Gastroesophageal sphincter (tissue), 4 donors: ENCODE measurements at places on chromosomes 1 and 21.

DNA sequence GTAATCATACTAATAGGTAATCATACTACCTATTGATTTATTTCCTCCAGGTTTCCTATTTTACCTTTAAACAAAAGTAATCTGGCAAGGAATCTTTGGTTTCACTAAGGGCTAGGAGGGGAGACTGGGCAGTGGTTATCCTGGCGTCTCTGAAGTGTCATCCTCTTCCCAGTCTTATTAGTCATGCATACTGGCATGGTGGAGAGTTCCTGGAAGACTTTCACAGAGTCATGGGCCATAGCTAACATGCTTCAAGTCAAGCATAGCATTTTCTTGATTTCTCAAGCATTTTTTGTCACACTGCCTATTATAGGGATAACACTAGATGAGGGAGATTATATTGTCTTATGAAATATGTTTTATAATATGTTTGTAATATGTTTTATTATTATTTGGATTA is 64.0 kb upstream of the ASB17 start:
- H3K4me3 ChIP-seq = no peak overlapping the region
- no peaks in the 10 kb centered on the region for H3K4me1 ChIP-seq
- H3K27me3 ChIP-seq = no peaks in the 10 kb centered on the region
- H3K36me3 ChIP-seq = no peaks in the 10 kb centered on the region

DNA sequence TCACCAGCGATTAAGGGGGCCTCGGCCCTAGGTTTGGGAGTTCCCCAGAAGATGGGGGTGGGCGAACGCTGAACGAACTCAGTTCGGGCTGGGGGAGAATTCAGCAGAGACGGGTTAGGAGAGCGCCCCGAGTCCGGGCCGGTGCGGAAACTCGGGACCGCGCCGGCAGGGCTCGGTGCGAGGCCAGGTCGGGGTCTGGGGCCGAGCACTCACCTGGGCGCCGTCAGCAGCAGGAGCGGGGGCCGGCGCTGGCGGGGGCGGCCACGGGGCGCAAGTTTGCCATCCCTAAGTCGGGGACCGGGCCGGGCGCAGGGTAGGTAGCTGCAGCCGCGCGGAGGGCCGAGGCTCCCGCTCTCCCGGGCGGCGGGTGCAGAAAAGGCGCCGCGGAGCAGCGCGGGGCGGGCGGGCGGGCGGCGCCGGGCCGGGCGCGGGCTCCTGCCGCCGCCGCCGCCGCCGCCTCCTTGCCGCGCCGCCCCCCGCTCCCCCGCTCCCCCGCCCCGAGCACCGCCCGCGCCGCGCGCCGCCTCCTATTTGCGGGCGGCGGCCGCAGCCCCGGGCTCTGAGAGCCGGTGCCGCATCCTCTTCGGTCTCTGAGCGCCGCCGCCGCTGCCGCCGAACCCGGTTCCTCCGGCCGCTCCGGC is 349 bp downstream of the ADGRB2 start:
- peak; percentile 30 for ATAC-seq
- peak overlapping the region; percentile 17 for H3K27ac ChIP-seq
- H3K36me3 ChIP-seq = no peaks in the 10 kb centered on the region
- peaks cover 28% of the 10 kb centered on the region for H3K27me3 ChIP-seq
- peak overlapping the region; percentile 64 for H3K4me3 ChIP-seq

DNA sequence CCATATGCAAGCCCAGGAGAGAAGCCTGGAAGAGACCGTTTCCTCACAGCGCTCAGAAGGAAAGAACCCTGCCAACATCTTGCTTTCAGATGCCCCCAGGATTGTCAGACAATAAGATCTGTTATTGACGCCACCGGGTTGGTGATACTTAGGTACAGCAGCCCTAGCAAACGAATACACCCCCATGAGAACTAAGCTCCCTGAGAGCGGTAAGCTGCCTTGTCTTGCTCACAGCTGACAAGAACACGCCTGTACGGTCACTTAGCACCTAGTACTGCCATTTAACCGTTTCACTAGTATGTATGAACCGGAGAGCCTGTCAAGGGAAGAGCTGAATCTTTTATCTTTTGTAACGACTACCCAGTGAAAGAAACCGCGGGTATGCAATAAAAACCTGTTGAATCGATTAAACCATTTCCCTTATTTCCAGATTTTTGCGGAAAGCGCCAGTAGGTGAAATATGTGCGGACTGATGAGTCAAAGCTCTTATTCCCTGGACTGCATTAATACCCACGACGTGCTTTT is 619 bp upstream of the ZBTB8B start:
- H3K27ac ChIP-seq = no peak overlapping the region
- H3K27me3 ChIP-seq = peaks cover 52% of the 10 kb centered on the region
- H3K4me3 ChIP-seq = peak overlapping the region; percentile 6
- no peaks in the 10 kb centered on the region for H3K36me3 ChIP-seq

DNA sequence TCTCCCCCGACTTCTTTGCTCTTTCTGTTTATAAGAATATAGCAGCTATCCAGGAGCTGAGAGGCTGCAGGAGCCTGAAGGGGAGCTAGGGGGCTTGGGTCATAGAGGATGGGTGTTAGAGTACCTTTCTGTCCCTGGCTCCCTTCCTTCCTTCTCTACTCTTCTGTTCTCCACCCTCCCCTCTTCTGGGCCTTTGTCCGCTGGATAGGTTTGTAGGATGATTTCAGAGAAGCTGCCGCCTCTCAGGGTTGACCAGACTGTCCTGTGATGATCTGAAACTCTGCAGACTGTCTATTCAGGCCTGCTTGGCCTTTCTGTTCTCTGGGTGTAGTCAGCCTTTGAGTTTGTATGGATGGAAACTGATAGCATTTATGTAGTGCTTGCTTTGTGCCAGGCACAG is 26.3 kb downstream of the PPFIA4 start:
- no peak overlapping the region for H3K4me3 ChIP-seq
- H3K36me3 ChIP-seq = peaks cover 17% of the 10 kb centered on the region
- no peaks in the 10 kb centered on the region for H3K27me3 ChIP-seq

DNA sequence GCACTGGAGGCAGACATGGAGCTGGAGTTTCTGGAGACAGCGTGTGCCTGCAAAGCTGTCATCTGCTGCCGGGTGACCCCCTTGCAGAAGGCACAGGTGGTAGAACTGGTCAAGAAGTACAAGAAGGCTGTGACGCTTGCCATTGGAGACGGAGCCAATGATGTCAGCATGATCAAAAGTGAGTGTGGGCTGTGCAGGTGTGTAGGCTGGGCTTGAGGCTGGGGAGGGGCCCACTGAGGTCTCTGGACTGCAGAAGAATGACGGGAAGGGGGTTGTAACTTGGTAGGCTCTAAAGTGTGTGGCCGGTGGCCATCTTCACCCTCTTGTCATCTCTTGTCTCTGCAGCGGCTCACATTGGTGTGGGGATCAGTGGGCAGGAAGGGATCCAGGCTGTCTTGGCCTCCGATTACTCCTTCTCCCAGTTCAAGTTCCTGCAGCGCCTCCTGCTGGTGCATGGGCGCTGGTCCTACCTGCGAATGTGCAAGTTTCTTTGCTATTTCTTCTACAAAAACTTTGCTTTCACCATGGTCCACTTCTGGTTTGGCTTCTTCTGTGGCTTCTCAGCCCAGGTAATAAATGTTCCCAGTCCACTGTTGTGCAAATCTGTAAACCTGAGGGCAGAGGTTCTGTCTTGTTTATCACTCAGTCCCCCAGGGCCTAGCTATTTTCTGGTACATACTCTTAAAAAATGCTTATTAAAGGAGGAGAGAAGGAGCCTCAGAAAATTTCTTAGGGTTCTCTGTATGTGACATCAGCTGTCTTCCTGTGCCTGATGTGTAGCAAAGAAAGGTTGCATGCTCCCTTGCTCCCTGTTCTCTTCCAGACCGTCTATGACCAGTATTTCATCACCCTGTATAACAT is 19.9 kb downstream of the ATP8B2 start:
- ATAC-seq = no peak
- H3K27ac ChIP-seq = no peak overlapping the region
- H3K27me3 ChIP-seq = no peaks in the 10 kb centered on the region
- no peak overlapping the region for H3K4me3 ChIP-seq
- no peaks in the 10 kb centered on the region for H3K4me1 ChIP-seq
- no peaks in the 10 kb centered on the region for H3K36me3 ChIP-seq

DNA sequence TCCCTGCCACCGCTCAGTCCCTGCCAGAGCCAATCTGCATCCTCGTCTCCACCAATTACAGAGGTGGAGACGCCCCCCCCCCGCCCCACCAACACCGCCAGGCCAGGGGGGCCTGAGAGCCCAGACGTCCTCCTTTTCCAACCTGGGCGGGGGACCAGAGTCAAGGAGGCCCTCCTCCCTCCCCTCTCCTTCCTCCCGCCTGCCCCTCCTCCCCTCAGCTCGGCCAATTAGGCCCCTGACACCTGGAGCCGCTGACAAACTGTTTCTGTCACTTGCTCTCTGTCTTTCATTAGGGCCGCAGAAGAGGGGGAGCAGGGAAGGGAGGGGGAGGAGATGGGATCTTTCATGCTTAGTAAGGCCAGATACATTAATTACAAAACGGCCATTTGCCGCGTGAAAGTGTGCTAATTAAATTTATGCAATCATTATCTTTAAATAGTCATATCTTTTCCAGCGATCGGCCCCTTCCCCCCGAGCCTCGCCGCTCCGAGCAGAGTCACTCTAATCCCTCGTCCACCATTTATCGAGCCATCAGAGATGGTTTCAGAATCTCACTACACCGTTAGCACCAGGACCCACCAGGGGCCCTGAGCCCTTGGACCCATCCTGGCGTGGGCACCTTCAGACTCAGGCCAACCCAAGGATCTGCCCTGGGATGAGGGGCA is 94.7 kb downstream of the PAX7 start:
- peaks cover 100% of the 10 kb centered on the region for H3K27me3 ChIP-seq
- no peaks in the 10 kb centered on the region for H3K36me3 ChIP-seq
- H3K4me1 ChIP-seq = no peaks in the 10 kb centered on the region

DNA sequence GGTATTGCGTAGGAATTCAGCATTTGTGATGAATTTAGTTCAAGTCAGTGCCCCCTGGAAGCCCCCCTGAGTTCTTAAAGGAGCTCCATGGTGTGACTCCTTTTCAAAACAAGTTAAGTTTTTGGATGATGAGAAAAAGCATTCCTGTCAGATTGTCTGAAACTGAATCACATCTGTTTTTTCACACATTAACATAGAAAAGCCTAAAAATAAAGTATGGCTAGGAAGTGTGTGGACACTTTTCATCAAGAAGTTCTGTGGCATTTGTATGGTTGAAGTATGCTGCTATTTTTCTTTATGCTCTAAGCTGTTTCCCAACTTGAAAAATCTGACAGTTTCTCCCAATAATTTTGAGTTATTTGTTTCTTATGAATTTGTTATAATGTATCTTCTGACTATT is 33.7 kb downstream of the PRDM2 start:
- peaks cover 40% of the 10 kb centered on the region for H3K4me1 ChIP-seq
- no peak overlapping the region for H3K4me3 ChIP-seq
- H3K27me3 ChIP-seq = no peaks in the 10 kb centered on the region
- no peak for ATAC-seq

DNA sequence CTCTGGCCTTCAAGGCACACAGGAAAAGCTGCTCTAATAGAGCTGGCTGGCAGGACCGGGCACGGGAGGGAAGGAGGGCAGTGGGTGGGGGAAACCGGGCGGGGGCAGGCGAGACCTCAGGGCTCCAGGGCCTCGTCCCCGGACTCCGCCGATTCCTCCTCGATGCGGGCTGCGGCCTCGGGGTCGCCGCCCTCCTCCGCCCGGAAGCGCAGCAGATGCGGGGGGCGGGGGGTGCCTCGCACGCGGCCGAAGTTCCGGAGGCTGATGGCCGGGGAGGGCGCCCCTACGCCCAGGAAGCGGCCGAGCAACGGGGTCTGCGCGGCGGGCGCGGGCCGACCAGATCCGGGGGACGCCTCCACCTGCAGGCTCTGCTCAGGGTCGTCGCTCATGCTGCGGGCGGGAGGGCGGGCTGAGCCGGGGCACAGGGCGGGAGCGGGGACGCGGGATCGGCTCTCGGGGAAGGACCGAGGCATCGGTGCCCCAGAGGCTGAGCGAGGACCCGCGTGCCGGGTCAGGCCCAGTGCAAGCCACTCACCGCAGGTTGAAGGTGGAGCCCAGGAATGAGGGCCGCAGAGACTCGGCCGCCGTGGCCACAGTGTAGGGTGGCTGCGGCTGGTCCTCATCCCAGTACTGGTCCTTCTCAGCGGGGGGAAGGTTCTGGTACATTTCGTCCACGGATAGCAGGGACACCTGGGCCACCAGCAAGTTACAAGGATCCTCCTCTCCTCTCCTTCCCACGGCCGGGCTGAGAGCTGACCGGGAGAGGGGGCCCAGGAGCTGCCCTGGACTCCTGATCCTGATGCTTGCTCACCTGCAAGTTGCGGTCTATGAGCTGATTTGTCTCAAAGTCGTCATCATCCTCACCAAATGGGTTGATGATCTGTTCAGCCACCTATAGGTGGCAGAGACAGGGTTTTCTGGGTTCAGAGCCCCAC is 3.6 kb downstream of the BEST4 start:
- no peak overlapping the region for H3K27ac ChIP-seq
- peak overlapping the region; percentile 63 for H3K4me3 ChIP-seq
- no peaks in the 10 kb centered on the region for H3K4me1 ChIP-seq
- H3K27me3 ChIP-seq = no peaks in the 10 kb centered on the region
- peak; percentile 17 for ATAC-seq
- H3K36me3 ChIP-seq = no peaks in the 10 kb centered on the region
